Neural progenitor cell (in vitro differentiated cells): ENCODE measurements at places on chromosomes 5 and 9. TPM values are rescaled to one million over a fixed set of nuclear protein-coding genes. Genes with fewer than 3 reads are reported as not detected.

CXCL14 gene
- 0.45 TPM in 1 of 2 replicates, not detected in the other for total RNA-seq

GFI1B gene
- 0.28 TPM in 1 of 2 replicates, not detected in the other for total RNA-seq

ZNF366 gene
- total RNA-seq: not detected in 2 replicates

SPATA24 gene
- total RNA-seq: 15.2 and 15.7 TPM in 2 replicates

ZNF189 gene
- total RNA-seq: 25.9 and 40.2 TPM in 2 replicates

DNA sequence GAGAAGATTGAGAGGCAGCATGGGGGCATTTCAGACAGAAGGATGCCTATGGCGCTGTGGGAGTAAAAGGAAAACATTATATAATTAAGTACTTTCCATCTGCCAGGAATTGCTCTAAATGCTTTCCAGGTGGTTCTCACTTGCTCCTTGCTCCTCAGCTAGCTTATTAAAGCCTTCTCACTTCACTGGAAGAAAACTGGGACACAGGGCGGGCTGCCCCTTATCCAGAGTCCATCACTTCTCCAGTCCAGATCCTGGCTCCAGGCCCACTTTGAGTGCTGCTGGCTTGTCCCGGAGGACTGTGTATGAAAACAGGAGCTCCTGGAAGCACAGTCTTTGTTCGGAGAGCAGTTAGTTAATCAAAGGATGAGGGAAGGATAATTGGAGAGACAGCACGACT is 409.9 kb upstream of the ADAMTS16 start:
- no peaks in the 10 kb centered on the region for H3K36me3 ChIP-seq
- DNase-seq: no peak
- H3K27me3 ChIP-seq: no peaks in the 10 kb centered on the region
- H3K4me1 ChIP-seq: no peaks in the 10 kb centered on the region

DNA sequence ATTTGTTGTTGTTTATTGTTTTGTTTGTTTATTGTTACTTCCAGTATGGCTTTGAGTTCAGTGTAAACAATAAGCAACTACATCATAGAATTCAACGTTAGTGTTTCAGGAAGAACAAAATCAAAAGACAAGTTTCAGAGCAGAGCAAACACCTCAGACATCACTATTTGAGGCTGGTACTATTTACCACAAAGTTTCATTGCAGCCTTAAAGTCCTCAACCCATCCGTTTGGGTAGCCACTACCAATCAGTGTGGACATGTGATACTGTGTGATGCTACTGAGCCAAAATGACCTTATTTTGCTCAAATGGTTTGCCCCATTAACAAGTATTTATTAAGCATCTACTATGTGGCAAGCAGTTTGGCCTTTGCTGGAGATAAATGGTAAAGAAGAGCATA is 458.5 kb upstream of the PTGER4 start:
- DNase-seq: no peak
- no peaks in the 10 kb centered on the region for H3K27me3 ChIP-seq
- no peak overlapping the region for H3K4me3 ChIP-seq
- H3K27ac ChIP-seq: no peak overlapping the region

- H3K4me1 ChIP-seq: no peaks in the 10 kb centered on the region
- H3K27me3 ChIP-seq: no peaks in the 10 kb centered on the region
- no peak overlapping the region for H3K27ac ChIP-seq
- no peaks in the 10 kb centered on the region for H3K36me3 ChIP-seq
- no peak overlapping the region for H3K4me3 ChIP-seq
Observed at GRCh38 chr9:75185585-75186170, 97.4 kb downstream of the OSTF1 start.

DNA sequence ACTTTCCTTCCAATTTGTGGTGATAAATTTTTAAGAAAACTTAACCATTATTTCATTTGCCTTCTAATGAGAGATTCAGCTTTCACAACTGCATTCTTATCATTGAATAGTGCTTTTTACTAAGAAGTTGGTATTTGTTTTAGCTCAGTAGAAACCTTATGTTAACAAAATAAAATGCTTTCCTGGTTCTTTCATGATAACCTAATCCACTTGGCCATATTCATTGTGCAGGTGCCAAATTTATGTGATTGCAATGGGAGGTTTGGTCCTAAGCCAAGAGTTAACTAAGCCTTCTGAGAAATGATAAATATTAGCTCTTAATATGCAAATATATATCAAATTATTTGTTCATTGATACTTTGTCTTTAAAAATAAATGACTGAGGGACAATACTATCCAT is 141.1 kb upstream of the TLE4 start:
- no peaks in the 10 kb centered on the region for H3K27me3 ChIP-seq
- H3K27ac ChIP-seq: no peak overlapping the region
- no peak for DNase-seq
- no peaks in the 10 kb centered on the region for H3K4me1 ChIP-seq
- no peaks in the 10 kb centered on the region for H3K36me3 ChIP-seq

DNA sequence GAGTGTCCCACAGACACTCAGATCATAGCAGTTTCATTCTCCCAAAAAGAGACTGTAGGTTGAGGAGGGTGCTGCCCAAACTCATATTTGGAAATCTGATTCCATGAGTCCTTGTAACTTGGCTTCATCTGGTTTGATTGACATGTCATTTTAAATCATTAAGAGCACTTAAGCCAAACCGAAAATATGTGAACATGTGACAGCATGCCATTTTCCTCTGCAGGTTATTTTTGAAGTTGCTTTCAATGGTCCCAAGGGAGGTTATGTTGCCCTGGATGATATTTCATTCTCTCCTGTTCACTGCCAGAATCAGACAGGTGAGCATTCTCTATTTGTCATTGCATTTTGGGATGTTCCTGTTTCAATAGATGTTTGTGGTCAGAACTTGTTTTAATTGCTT is 87.6 kb downstream of the MAMDC2 start:
- H3K27me3 ChIP-seq: no peaks in the 10 kb centered on the region
- H3K4me3 ChIP-seq: no peak overlapping the region
- no peaks in the 10 kb centered on the region for H3K4me1 ChIP-seq
- no peak overlapping the region for H3K27ac ChIP-seq
- H3K36me3 ChIP-seq: no peaks in the 10 kb centered on the region

DNA sequence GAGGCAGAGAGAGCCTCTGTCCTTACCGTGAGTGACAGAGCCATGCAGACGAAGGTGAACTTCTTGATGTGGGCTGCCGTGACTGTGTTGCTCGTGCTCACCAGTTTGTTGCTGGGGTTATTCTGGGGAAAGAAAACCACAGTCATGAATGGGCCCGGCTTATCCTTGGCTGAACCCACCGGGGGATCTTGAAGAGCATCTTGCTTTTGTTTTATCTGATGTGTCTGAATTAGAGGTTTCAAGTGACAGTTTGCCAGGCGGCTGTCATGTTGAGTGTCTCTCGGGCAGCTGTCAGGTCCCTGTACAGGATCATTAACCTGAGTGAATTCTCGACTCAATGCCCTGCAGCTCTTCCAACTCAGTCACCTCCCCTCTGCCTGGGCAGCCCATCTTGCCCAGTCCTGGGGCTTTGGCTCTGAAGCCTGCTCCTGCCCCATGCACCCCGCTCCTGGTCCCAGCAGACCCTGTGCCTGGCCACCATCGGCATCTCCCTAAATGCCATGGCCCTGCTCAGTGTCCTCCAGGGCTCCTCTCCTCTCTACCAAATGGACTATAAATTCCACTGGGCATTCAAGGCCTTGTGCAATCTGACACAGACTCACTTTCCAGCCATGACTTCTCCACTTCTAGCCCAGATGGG is 77.4 kb downstream of the OTULIN start:
- DNase-seq: no peak
- H3K27ac ChIP-seq: no peak overlapping the region
- peaks cover 34% of the 10 kb centered on the region for H3K4me1 ChIP-seq
- no peaks in the 10 kb centered on the region for H3K36me3 ChIP-seq

DNA sequence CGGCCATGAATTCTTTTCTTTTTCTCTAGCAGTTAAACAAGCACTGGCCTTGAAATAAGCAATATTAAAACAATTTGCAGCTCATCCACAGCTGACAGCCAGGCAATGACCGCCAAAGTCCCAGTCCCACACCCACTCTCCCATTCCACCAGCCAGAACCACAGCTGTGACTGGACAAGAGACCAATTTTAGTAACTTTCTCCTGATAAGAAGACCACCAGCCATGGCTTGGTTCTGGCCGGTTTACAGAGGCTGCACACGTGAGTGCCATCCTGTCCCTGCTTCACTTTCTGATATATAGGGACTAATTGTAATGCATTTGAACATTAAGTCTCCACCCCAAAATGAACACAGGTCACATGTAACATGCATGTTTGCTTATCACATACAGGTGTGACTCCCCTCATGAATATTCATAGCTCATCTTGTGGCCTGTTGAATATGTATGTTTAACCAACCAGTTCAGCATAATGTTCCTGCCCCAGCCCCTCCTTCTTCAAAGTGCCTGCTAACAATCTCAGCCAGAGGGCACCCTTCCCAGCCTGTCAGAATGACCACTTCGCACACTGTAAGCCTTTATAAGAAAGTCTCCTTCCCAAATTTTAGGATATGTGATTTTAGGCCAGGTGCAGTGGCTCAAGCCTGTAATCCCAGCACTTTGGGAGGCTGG is 23.9 kb upstream of the FANCC start:
- H3K27me3 ChIP-seq: no peaks in the 10 kb centered on the region
- no peaks in the 10 kb centered on the region for H3K36me3 ChIP-seq
- no peak overlapping the region for H3K4me3 ChIP-seq
- DNase-seq: peak; percentile 27
- peaks cover 16% of the 10 kb centered on the region for H3K4me1 ChIP-seq
- no peak overlapping the region for H3K27ac ChIP-seq

DNA sequence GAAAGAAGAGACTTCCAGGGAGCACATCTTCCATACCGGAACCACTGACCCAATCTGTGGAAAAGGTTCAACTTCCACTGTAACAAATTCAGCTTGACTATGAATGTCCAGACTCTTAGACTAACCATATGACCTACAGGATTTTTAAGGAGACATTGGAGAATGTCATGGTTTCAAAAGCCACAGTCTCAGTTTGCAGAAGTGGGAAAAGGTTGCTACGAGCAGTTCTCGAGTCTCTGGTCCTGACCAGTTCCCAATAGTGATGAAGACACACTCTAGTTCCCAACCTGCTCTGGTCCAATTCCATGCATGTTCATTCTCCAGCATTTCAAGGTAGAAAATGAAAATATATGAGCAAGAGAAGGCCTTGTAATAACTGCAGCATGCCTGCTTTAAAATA is 158.0 kb downstream of the MAPKAP1 start:
- H3K27me3 ChIP-seq: no peaks in the 10 kb centered on the region
- no peak overlapping the region for H3K27ac ChIP-seq
- DNase-seq: no peak
- no peaks in the 10 kb centered on the region for H3K36me3 ChIP-seq
- no peak overlapping the region for H3K4me3 ChIP-seq

DNA sequence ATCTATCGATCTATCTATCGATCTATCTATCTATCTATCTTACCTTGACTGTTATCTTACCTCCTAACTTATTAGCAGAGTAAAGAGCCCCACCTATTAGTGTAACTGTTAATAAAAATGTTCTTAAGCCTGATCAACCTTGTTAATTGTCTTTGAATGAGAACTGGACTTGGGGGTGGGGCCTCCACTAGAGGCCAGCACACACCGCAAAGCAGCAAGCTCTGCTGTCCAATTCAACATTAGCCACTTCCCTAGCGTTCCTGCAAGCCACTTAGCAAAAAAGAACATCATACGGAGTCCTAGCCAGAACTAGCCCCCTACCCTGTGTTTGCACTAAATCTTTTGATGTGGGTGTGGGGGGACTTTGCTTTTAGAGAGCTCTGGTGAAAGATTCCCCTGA is 515.8 kb downstream of the KDM4C start:
- H3K27ac ChIP-seq: no peak overlapping the region
- DNase-seq: peak; percentile 62
- no peaks in the 10 kb centered on the region for H3K36me3 ChIP-seq
- H3K4me3 ChIP-seq: no peak overlapping the region

GRCh38 chr9:136765041-136765440 is 723 bp upstream of the LCN15 start:
- peaks cover 25% of the 10 kb centered on the region for H3K27me3 ChIP-seq
- no peak overlapping the region for H3K4me3 ChIP-seq
- no peaks in the 10 kb centered on the region for H3K36me3 ChIP-seq
- peaks cover 10% of the 10 kb centered on the region for H3K4me1 ChIP-seq

DNA sequence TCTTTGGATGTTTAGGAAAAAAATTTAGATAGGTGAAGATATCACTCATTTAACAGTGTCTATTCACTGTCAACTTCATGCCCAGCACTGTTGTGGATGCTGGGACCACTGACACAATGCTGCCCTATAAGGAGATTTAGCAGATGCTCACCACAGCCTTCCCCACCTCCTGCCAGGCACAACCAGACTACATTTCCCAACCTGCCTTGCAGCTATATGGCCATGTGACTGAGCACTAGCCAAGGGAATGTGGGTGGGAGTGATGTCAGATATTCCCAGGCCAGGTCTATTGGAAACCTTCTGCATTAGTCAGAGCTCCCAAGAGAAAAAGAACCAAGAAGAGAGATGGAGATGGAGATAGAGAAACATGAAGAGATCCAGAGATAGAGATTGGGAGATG is 302.6 kb upstream of the TAS2R1 start:
- no peaks in the 10 kb centered on the region for H3K27me3 ChIP-seq
- no peaks in the 10 kb centered on the region for H3K36me3 ChIP-seq
- H3K27ac ChIP-seq: no peak overlapping the region
- H3K4me1 ChIP-seq: no peaks in the 10 kb centered on the region
- H3K4me3 ChIP-seq: no peak overlapping the region

DNA sequence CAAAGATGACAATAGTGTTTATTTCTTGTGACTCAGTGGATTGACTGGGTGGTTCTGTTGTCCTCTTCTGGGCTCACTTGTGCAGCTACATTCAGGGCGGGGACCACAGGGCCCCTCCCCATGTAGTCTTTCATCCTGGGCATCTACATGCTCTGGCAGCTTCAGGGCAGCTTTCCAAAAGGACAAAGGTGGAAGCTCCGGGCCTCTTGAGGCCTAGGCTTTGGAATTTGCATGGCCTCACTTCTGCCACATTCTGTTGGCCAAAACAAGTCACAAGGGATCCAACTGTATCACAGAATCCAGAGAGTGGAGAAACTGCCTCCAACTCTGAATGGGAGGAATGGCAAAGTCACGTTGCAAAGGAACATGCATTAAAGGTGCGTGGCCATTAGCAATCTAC is 64.3 kb downstream of the ARHGAP26 start:
- DNase-seq: no peak
- H3K4me3 ChIP-seq: no peak overlapping the region
- no peaks in the 10 kb centered on the region for H3K36me3 ChIP-seq
- no peak overlapping the region for H3K27ac ChIP-seq
- H3K27me3 ChIP-seq: no peaks in the 10 kb centered on the region
- peaks cover 15% of the 10 kb centered on the region for H3K4me1 ChIP-seq
